ENCODE measurements at places on chromosomes 16 and 17.
A peak's percentile ranks its signal among the peaks of the same experiment; 100 is the strongest.

DNA sequence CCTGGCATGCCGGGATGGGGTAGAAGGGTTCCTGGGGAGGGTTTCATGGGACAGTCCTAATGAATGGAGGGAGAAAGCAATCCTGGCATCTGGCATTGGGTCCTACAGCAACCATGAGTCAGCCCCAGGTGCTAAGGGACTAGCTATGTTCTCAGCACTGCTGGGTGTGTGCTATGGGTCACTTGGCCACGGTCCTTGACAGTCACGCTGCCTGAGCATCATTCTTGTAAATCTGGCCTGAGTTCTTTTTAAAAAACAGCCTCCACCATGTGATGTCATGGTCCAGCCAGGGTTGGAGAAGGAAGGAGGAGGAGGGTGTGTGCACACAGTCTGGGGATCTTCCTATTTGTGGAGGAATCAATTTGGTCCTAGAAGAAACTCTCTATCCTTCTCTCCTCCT, 6.2 kb upstream of the RAMP2 start:
- peak; percentile 61 for DNase-seq

DNA sequence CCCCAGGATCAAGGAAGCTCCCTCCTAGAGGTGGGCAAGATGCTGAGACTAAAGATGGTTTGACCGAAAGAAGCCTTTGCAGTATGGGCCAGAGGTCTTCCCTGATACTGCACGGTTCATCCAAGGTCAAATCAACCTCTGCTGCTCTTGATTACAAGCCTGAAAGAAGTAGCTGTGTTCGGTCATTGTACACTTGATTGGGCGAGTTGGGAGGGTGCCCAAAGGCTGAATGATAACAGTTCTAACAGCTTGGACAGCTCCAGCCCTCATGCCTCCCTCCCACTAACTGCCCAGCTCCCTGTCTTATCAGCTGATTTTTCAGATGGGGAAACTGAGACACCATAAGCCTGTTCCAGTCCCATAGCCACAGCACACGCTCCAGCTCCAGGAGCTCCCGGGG, 42.8 kb downstream of the ABCC12 start:
- DNase-seq = no peak

DNA sequence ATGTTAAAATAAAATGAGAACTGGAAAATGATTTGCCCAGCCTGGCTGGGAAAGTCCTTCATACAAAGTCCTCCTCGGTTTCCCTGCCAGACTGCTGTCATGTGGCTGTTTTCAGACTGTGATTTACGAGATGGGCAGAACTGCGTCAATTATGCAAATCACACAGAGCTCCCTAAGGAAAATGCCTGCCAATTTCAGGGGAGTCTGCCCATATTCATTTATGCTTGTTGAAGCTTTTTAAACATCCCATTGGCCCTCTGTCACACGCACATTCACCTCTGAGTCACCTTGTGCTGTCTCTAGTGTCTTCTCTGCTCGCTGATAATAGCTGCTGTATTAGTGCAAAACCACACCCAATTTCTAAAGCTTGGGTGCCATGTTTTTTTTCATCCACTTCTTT, 81.7 kb upstream of the FAM20A start:
- no peak for DNase-seq

DNA sequence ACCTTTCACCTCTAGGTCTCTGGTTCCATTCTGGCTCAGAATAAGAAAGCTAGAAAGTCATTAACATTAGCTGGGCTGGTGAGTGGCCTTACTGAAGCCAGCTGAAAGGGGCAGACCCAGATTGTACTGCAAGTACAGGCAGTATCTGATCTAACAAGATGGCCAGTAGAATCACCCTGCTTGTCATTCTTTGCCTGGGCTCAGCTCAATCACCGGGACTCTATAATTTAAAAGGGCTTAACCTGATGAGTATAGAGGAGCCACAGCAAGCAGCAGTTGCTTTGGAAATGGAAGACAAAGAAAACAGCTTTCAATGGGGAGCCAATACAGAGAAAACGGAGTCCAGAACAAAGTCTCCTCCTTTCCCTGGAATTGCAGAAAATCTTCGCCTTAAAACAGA, 13.6 kb downstream of the CDH8 start:
- no peak for DNase-seq

DNA sequence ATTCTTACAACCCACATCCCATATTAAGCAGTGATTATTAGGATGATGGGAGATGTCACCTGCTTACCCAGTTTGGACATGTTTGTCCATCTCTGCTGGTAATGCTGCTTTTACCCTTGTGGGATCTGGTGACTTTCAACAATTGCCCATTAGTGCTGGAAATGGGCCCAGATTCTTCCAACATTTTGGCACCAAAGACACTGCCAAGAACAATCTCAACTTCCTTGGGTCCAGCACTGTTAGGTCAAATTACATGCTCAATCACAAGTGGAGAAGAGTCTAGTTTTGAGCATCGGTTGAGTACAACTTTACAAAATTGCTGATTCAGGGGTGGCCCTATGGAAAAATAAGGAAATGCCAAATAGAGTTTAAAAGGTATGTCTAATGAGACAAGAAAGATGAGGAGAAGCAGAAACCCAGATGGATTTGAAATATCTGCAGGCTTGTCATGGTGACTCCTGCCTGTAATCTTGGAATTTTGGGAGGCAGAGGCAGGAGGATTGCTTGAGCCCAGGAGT, 13.0 kb upstream of the ZFP3 start:
- no peak for DNase-seq

DNA sequence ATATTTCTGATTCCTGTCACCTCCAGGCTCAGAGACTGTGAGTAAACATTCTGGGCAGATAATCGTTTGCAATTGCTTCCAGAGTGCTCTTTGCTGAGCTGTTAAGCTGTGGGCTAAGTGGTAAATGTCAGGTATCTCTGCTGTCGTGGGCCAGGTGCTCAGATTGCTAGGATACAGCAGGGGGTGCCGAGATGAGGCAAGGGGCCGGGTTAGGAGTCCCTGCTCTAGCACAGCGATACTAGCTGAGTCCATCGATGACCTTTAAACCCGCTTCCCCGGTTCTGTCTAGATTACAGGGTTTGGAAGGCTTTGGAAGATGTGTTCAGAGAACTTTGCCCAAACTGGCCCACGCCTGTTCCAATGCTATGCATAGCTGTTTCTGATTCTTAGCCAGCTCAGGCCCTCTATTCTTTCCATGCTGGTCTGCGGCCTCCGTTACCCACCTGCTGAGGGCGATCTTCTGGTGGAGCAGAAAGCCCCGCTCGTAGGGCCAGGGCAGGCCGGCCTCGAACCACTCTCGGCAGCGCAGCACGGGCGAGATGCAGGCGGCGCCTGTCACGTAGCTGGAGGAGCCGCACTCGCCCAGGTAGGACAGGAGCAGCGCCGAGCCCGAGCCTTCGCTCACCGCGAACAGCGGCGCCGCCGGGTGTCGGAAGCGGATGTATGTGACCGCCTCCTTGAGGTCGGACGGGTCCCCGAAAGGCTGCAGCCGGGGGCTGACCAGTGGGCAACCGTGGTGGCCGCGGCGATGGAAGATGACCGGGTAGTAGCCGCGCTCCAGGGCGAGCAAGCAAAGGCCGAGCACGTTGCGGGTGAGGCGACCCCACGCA, 979 bp downstream of the ABHD15 start:
- DNase-seq = peak; percentile 67

DNA sequence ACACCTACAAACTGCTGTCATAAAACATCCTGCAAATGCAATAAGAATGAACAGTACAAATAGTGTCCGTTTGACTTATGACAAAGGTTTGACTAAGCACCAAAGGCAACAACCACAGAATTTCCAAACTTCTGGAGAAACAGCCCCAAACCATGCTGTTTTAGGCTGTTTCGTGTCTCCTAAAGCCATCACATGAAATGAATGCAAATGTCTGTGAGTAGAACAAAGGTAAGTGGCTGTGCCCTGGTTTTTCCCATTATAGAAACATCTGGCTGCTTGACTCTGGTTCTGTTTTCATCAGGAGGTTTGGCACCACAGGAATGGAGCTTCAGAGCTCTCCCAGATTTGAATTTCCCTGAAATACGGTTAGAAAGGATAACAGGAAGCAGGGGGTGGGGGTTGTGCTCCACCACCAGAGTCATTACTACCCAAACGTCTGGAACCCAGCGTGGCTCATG, 4.6 kb upstream of the EMP2 start:
- no peak for DNase-seq

GRCh38 chr16:84810518-84811273, 9.1 kb upstream of the CRISPLD2 start:
- no peak for DNase-seq

- DNase-seq = no peak
These were observed 122.5 kb downstream of the ZNF423 start for GRCh38 chr16:49733313-49734009.

GRCh38 chr16:9521749-9522370, 430.4 kb downstream of the HAPSTR1 start:
- DNase-seq = no peak

DNA sequence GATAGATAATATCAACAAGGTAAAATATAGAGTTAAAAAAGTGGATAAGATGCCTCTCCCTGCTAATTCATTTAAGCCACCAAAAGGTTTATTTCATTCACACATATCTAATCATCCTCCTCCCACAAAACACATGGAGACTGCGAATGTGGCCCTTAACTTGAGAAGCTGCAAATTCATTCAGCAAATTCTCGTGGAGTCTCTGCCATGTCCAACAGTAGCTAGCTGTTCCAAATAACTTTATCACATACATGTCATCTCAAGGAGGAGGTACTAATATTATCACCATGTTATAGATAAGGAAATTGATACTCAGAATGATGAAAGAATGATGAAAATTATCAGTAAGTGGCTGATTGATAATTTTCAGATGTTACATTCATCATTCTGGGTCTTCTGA, 950.2 kb downstream of the CDH11 start:
- no peak for DNase-seq

DNA sequence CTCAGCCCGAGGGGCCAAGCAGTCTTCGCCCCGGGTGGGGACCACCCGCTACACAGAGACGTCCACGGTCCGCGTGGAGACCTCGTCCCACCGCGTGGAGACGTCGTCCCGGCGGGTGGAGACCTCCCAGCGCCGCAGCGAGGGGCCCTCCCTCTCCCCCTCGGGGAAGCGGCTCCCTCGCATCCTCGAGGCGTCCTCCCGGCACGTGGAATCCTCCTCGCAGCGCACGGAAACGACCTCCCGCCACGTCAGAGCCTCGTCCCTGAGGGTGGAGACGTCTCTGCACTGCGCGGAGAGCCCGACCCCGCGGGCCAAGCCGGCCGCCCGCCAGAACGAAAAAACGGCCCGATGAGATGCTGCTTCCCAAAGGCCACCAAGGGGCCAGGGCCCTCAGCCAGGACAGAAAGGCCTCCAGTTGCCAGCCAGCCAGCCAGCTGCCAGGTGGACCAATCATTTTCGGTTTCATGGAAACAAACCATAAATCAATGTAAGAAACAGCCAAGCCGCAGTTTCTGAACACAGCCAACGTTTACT, 424 bp downstream of the C17orf100 start:
- DNase-seq = peak; percentile 87
